Stimulated activated CD8-positive, alpha-beta memory T cell treated with anti-CD3 and anti-CD28 coated beads, Interleukin-2, amount 100 ng/mL, for 48 hours (primary cell): ENCODE measurements at places on chromosomes 7 and 10.

DNA sequence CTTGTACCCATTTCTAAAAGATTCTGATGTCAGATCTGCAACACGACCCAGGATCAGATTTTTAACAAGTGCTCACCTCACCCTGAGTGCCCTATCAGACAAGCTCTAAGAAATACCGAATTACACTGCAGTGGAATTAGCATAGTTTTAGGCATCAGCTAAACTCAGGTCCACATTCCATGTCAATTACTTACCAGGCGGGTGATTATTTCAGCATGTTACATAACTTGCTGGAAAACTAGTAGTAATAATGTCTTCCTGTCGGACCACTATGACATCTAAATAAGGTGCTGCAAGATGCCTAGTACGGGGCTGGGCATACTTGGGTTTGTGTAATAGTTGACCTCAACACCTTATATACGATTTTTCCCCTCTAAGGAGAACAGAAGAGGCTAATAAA, 21.0 kb downstream of the TRIL start:
- DNase-seq = no peak

- DNase-seq = no peak
Observed at GRCh38 chr10:22342421-22342820, 2.9 kb upstream of the SPAG6 start.

DNA sequence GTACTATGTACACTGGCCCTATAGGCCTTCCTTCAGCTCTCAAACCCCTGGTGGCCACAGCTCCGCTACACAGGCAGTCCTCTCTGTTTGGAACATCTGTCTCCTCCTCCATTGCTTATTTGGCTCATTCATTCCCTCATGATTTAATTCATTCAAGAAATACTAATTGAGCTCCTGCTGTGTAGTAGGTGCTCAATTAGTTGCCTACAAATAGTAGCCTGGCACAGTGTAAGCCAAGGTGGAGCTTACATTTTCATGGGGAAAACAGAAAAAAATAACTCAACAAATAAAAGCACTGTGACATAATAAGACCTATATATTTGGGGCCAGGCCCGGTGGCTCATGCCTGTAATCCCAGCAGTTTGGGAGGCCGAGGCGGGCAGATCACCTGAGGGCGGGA, 3.4 kb upstream of the FIS1 start:
- DNase-seq = no peak

GRCh38 chr7:19376538-19376937, 231.3 kb upstream of the FERD3L start:
- DNase-seq = no peak

DNA sequence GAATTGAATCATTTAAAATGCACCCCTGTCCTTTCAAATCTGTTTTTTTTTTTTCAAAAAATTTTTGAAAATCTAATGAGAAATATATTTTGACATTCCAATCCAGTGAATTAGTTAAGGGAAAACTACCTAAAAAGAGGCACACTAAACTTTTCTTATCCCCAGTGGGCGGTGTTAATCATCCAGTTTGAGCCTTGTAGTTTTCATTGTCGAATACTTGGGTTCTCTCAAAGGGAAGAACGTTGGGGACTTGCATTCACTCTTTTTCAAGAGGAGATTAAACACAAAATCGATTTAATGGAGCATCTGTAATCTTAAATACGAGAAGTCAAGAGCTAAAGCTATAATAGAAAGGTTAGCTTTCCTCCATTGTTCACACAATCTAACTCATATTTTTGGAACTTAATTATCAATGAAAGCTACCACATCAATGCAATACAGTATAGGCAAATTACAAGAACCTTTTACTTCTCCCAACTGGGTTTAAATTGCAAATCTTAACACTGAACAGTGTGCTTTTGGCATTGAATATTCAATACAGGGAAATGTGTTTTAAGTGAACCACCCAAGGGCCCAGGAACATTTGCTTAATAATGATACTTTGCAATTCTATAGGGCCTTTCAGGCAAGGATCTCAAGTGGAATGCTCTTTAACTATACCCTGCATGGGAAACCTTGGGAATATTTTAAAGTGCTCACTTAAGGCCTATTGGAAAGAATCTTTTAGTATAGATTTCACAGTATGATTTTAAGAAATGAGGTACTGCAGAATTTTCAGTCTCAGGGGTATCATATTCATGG, 13.1 kb upstream of the SP8 start:
- DNase-seq = no peak

GRCh38 chr7:159119851-159120539, 24.7 kb downstream of the VIPR2 start:
- DNase-seq = no peak

GRCh38 chr7:153297141-153297540, 537.6 kb downstream of the ACTR3B start:
- DNase-seq = no peak

GRCh38 chr10:13376746-13377145, 28.7 kb upstream of the SEPHS1 start:
- no peak for DNase-seq

DNA sequence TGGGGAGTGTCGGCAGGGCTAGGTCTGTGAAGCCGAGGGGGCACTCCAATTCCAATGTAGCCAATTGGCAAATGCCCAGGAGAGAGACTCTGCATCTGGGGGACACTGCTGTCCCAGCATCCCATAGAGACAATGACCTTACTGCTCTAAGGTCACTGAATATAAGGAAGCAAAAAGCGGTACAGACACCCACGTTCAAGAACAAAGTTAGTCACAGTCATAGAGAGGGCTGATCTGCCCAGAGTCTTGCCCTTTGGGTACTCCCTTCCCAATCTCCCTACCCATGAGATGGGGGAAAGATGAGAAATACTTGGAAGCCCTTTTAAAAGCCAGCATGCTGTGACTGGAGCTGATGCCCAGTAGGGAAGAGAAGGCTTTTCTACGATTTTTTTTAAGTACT, 76.3 kb upstream of the GSDME start:
- DNase-seq = no peak

GRCh38 chr7:50281680-50282445, 22.7 kb upstream of the IKZF1 start:
- DNase-seq = no peak

DNA sequence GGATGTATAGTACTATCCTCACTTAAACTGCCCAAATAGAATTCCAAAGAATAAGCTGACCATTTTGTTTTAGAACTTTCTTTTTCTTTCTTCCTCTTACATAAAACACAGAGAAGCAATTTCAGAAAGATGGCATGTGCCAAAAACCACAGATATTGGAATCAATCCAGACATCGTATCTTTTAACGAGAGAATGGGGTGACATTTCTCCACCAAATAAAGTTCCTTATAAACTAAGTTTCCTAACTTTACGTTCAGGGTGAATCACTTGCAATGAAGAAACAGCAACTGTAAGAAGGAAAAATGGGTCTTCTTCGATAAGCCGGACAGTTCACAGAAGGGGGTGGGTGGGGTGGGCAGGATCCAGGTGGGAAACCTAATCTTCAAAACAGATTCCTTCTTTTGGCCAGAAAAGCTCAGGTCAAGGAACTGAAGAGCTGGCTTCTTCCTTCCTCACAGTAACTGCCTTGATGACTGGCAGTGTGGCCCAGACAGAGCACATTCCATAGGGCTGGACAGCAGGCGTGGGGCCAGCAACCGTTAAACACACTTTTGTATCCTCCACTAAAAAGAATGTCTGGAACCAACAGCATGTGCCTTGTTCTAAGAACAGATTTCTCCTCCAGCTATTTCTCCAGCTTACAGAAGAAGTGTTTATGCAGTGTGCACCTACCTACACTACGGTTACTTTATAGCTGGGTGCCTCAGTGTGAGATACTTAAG, 31.5 kb downstream of the CREB3L2 start:
- DNase-seq = no peak

GRCh38 chr7:87332321-87332720, 13.1 kb upstream of the CROT start:
- DNase-seq = no peak

GRCh38 chr10:127154831-127155620, 41.4 kb downstream of the INSYN2A start:
- DNase-seq = no peak

DNA sequence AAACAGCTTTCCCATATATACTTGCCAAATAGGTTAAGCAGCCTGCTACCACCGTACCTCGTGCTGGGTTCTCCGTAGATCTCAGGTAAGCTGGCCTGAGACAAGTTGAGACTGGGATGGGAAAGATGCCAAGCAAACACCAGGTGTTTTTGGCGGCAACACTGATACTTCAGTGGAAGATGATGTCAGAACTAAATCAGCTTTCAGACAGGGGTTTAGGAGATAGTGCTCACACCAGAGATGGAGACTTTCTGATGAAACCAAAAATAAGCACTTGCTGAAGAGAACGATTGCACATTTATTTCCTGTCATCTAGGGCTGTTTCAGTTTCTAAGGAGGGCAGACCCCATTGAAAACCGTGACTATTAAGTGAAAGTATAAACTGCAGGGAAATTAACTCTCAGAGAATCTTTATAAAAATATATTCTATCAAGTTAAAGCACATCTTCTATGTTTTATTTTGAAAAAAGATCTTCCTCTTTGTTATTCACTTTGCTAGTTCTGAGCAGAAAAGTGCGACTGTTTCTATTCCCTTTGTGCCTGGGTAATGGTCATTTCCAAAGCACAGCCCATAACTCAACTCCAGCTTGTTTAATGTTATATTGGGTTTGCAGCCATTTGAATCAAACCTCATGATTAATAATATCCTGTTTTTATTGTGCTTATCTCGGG, 149.9 kb downstream of the CPED1 start:
- DNase-seq = no peak

GRCh38 chr10:44198780-44199097, 186.2 kb downstream of the CXCL12 start:
- no peak for DNase-seq

GRCh38 chr7:11557627-11558026, 274.4 kb downstream of the THSD7A start:
- DNase-seq = no peak

- DNase-seq = no peak
Observed at GRCh38 chr10:987620-987869, 689 bp upstream of the GTPBP4 start.

DNA sequence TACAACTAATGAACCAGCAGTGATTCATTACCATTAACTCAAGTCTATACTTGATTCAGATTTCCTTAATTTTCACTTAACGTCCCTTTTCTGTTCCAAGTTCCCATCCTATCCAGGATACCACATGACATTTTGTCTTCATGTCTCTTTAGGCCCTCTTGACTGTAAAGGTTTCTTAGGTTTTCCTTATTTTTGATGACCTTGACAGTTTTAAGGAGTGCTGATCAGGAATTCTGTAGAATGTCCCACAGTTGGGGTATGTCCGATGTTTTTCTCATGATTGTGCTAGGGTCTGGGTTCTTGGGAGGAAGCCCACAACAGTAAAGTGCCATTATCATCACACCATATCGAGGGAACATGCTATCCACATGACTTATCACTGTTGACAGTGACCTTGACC, 162.7 kb downstream of the PTPN20 start:
- DNase-seq = no peak

DNA sequence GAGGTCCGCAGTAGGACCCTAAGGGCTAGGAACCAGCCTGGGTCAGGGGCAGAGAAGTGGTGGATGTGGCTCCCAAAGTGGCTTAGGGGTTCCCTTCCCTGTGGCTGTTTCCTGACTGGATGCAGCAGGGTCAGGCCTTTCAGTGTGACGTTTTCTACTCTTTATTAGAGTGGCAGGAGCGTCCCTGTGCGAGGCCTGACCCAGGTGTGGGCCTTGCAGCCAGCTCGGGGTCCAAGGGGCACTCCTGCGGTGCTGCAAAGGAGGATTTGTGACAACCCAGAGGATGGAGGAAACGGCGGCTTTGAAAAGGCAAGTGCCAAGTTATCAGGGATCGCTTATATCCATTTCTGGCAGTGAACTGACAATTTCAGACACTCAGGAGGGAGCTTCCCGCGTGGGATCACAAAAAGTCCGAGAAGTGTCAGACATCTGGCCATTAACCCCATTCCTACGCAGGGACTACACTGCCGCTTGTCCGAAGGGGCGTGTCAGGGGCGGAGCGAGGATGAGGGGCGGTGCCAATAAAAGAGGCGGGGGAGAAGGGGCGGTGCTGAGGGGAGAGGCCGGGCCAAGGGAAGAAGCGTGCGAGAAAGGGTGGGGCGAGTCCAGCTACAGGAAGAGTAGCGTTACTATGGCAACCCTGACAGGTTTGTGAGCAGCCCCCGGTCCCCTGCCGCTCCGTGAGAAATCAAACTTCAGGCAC, 98.8 kb upstream of the ZNF722 start:
- peak; percentile 61 for DNase-seq

- DNase-seq = no peak
Observed at GRCh38 chr10:70722820-70723424, 50.6 kb downstream of the ADAMTS14 start.

- no peak for DNase-seq
Observed at GRCh38 chr10:53108317-53108934, 335.8 kb upstream of the MBL2 start.

DNA sequence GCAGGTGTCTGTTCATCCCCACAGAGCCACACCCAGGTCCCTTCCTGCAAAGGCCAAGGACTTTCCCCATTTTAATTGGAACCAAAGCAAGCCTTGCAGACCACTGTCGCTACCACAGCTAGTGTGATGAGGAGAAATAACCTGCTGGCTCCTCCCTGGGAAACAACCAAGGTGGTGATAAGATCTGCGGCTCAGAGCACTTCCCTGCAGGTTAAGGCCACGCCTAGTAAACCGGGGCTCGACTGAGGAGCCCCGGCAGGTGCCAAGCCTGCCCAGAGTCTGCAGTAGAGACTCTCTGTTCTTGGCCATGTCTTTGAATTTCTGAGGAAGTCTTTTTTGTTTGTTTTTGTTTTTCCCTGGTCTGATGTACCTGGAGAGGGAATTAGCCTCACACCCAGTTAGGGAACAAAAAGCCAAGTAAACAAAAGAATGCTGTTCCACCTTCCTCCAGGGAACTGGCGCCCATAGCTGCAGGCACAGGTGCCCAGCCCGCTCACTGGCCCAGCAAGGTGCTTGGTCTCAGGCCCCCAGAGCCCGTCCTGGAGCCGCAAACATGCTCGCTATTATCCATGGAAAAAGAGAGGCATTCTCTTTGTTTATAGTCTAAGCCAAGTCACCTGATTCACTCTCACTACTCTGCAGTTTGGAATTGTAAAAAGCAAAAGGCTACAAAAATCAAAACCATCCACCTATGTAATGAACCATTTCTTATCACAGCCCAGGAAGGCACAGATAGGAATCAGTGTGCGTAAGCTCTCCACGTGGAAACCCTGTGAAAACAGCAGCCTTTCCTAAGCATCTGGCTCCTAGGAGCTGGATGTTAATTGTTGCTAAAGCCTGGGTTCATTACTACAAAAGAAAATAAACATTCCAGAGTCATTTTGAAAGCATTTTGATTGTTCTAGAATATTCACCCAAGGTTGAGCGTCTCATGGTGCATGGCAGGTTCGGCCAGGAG, 2.7 kb downstream of the GPR146 start:
- no peak for DNase-seq
